ENCODE measurements at places on chromosomes 6 and 20.

- DNase-seq, result no peak
Observed at GRCh38 chr6:7697820-7698623, 27.9 kb upstream of the BMP6 start.

DNA sequence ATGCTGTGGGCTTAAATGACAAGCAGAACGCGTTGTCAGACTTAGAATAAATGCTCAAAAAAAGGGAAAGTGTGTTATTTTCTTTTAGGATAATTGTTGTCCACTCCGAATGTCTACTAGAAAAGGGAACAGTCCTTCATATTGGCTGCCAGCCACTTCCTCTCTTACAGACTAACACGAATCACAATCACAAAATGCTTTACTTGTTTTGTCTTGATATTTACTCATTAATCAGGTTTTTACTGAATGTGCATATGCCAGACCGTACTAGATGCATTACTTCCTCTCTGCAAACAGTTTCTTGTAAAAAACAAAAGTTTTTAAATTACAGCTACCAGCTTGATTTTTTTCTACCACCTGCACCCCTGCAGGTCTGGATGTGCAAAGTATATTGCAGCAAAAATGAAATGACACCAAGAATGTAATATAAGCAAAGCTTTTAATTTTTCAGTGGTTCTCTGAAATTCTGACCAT lies 821 bp downstream of the DHX35 start:
- no peak for DNase-seq

DNA sequence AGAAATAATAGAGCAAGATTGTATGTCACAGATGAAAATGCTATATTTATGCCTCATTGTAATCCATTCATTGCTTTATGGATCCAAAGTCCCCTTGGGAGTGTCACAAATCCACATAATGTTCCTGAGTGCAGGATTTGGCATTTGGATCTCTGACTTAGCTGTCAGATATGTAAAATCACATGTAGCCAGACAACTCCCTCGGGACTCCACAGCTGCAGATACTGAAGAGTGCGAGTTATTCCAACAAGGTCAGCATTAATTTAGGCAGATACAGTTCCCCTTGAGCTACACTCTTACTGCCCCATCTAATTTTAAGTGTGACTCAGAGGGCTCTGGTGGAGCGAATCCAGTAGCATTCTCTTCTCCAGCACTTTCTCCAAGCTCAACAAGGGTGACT lies 433.2 kb downstream of the CD83 start:
- no peak for DNase-seq

- no peak for DNase-seq
Observed at GRCh38 chr6:352896-353470, 38.6 kb upstream of the IRF4 start.

- no peak for DNase-seq
Observed at GRCh38 chr20:45873409-45874103, 7.5 kb upstream of the ZSWIM1 start.

GRCh38 chr6:9405369-9405768 lies 970.0 kb upstream of the SLC35B3 start:
- no peak for DNase-seq

- no peak for DNase-seq
Observed at GRCh38 chr6:47116086-47116485, 74.0 kb upstream of the ADGRF1 start.

- no peak for DNase-seq
Observed at GRCh38 chr6:42417641-42418112, 34.0 kb downstream of the TRERF1 start.

Data from GM19239 (cell line).